Stimulated activated CD4-positive, alpha-beta T cell treated with anti-CD3 and anti-CD28 coated beads, Interleukin-2, amount 100 ng/mL, for 4 hours (primary cell): ENCODE measurements at places on chromosomes 3 and 15.

DNA sequence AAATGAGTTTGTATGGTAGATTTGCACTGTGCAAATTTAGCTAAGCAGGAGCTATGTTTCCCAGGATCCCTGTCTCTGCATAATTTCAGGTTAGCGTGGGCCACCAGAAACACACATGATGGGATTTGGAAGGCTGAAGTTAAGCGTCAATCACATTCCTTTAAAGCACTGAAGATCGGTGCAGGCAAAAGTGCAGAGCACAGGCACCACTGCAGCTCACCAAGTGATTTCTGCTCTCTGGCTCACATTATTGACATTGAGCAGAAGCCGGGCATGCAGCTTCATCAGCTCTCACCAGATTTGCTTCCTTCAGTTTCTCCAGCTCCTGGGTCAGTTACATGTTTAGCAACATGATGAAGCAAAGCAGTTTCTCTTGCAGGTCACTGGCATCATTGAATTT is 256.4 kb upstream of the TGFBR2 start:
- DNase-seq, result no peak

- no peak for DNase-seq
Measured at GRCh38 chr3:155556531-155556930, 188.3 kb downstream of the PLCH1 start.

DNA sequence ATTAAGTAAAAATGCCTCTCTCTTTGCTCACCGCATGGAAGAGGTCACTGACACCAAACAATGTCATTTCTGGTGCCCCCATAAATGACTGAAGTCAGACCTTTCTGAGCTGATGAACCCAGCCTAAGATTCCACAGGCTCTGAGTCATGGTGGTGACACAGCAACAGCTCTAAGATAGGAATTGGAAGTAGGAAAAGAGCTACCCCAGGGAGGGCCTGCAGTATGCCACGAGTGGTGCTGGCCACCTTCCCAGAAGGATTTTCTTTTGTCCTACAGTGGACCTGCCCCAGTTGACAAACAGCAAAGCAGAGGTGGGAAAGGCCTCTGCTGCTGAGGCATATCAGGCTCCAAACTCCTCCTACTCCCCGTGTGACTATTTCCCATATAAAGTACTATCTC is 208.1 kb downstream of the MINAR1 start:
- no peak for DNase-seq

DNA sequence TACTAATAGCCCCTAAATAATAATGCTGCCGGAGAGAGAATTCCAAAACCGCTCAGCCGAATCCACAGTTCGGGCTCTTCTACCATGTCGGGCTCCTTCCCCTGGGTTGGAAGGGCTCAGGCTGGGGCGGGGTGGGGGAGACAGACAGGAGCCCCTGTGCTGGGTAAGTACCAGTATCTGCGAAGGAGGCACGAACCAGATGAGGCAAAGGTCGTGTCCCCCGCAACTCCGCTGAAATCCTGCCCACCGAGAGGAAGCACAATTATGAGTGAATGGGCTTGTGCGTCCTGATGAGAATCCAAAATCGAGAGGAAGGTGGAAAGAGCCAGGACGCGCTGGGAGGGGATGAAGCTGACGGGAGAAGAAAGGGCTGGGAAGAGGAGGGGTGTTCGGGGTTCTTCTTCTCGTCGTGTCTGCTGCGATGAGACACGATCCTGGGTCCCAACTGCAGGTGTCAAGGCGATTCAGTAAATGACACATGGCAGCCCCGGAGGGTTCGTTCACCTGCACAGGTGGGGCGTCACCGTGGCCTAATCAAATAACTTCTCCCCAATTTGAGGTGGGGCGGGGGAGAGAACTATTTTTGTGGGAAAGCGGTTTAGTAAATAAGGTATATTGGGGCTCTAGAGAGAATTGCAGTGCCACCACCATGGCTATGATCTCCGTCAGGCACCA is 707 bp upstream of the FAM81A start:
- DNase-seq, result no peak

GRCh38 chr3:94972066-94972465 is 909.2 kb downstream of the NSUN3 start:
- DNase-seq, result no peak

GRCh38 chr3:59782664-59783063 is 732.8 kb upstream of the CFAP20DC start:
- DNase-seq, result no peak

GRCh38 chr15:73564255-73564654 is 68.9 kb downstream of the NPTN start:
- DNase-seq, result no peak

DNA sequence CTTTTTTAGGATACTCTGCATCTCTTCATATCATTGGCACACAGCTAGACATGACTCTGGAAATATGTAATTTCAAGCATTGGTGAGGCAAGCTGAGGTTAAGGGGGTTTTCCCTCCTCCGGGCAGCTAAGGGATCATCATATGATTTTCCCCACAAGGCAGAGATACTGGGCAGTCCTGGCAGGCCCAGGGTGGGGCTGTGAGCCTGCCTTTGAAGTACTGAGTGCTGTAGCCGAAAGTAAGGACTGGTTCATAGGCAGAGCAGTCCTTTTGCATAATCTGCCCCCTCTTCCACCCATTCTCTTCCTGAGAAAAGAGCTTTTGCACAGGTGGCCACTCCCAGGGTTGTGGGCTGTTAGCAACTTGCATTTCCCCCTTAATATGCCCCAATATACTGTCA is 168.8 kb upstream of the MANF start:
- DNase-seq, result no peak

- no peak for DNase-seq
Measured at GRCh38 chr15:39029741-39030140, 465.1 kb upstream of the RASGRP1 start.

DNA sequence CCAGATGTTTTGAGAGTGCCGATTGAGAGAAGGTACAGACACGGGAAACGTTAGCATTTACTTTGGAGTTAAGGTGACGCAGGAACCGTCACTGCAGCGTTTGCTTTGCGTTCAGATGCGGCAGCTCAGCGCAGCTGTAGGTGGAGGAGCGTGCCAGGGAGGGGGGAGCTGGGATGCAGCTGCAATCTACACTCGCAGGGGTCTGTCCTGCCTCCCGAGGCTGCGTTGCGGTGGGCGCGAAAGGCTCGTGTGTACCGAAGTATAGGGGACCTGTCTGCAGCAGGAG is 425 bp upstream of the FYTTD1 start:
- DNase-seq, result peak; percentile 31

DNA sequence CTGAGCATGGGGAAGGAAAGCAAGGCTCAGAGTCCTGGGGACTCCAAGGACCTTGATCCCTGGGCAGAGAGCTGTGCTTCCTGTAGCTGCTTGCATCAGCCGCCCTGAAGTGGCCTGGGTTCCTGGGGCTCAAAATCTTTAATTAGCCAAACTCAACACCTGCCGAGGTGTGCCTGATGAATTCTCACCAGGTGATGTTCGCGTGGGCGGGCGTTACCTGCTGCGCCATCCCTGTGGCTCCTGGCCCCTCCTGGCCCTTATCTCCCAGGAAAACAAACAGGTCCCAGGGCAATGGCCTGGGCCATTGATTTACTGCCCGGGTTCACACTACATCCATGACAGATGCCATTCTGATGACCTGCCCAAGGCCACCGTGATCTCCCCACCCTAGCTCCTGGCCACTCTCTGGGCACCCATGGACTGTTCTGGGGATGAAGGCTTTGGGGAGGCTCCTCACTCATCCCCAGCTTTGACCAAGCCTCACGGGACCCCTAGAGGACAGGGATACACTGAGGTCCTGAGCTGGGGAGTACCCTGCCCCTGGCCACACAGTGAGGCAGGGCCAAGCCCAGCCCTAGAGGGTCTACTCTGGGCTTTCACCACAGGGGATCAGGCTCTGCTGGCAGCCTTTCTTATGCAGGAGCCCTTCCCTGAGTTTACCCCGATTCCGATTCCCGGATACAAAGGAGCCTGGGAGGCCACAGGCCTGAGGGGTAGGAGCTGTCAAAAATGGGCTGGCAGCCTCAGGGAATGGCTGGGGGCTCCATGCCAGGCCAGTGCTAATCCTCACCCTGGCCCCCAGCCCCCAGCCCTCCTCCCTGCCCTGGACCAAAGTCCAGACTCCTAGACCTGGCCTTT is 5.7 kb downstream of the SLC38A3 start:
- DNase-seq, result no peak

DNA sequence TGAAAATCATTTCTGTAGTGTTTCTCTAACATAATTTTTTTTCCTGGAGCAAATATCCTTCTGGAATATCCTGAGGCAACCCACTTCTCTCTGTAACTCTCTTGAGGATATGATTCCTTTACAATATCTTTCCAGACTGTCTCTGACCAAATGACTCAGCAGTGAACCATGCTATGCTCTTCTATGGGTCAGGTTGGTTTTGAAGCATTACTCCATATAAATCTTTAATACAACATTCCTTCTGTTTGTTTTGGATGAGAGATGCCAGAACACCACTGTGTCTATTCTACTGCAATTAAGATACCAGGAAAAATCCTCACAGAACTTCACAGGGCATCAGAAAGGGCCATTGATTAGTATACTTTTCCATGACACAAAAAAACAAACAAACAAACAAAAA is 626.4 kb upstream of the ZNF385D start:
- DNase-seq, result no peak

DNA sequence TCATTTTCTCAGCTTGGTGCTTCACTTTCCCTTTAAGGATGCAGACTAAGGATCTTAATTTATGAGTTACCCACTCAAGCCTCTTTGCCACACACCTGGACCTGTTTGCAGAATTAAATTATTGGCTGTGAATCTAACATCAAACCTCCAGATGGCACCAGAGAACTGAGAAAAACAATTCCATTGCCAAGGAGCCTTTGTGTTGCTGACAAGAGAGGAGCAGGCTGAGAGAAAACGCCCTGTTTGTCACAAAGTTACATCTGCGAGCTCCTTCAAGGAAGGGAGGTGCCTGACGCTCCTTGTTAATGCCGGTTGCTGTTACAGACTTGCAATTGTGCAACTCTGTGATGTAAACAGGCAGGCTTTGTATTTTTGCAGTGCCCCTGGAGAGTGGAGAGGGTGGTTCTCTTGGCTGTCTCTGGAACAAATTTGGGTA is 36.3 kb upstream of the TMC3 start:
- no peak for DNase-seq

DNA sequence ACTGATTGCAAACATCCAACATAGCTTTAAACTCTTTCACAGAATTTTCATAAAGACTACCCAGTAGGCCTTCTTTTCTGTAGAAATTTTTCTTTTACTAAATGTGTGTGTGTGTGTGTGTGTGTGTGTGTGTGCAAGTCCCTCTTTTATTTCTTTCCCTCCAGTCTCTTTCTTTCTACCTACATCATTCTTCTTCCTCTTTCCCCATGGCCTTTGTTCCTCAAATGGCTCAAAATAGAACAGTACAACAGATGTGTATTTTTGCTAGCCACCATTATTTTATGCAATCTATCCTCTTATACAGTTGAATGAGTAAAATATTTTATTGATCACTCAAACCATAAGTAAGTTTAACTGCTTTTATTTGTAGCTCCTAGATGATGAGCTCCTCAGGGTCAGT is 76.4 kb downstream of the USF3 start:
- no peak for DNase-seq

DNA sequence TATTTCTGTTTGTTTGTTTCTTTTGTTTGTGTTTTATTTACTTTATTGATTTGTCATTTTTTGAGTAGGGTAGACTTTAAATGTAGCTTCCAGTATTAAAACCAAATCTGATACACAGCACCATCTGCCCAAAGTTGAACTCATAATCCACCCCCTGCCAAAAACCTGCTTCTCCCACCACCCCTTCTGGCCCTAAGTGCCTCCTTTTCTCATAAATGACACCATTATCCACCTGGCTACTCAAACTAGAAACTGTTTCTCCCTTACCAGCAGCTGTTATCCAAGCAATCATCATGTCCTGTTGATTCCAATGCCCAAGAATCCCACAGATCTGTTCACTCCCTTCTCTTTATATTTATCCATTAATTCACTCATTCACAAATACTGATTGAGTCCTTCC is 21.8 kb upstream of the PTX3 start:
- no peak for DNase-seq

- DNase-seq, result no peak
Measured at GRCh38 chr15:82643992-82644391, 3.2 kb downstream of the CPEB1 start.

DNA sequence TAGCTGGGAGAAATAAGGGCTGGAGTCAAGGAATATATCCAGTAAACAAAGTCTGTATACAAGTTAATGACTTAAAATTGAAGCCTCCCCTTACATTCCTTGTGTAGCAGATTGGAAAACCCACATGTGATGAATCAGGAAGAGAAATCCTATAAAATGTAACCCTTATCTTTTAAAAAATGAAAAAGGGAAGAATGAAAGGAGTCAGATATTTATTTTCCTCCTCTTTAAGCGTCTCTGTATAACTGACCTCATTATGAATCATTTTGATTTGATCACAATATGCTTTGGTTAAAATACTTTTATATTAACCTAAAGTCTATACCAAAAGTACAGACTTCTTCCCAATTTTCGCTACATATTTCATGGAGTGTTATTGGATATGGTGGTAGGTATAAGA is 316.3 kb upstream of the STAC start:
- DNase-seq, result no peak

GRCh38 chr3:35908366-35909232 is 269.3 kb downstream of the ARPP21 start:
- DNase-seq, result peak; percentile 1

DNA sequence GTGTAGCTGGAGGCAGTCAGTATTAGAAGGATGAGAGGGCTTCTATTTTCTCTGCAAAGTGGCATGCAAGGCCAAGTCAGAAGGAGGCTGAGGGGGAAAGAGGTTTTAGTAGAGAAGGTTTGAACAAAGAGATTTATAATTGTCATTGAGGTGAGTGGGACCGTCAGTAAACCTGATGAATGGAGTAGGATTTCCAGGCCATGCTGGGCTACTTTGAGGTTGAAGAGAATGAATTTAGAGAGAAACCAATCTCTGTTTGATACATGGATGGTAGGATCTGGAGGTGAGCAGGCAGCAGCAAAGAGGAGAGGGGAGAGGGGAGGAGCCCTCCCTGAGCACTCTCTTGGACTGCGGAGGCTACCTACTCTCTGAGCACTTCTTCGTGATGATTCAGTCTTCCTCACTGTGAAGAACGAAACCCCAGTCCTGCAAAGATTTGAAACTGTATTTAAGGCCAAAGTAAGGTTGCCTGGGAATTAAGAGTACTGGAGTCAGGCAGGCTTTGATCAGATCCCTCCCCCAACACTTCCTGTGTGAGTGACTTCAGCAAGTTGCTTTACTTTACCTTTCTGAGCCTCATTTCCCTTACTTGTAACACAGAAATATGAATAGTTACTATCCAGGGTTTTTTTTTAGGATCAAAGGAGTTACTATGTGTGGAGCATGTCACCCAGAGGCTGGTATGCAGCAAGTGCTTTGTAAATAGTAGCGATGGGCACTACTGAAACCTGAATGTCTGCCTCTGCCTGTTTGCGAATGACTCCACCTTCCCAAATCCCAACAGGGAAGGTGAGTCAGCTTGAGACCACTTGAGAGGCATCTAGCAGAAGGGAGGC is 75.8 kb downstream of the RPL39L start:
- DNase-seq, result no peak

- no peak for DNase-seq
Measured at GRCh38 chr15:100508641-100509300, 20.0 kb downstream of the CERS3 start.

GRCh38 chr3:174438501-174439145 is 420.5 kb upstream of the NAALADL2 start:
- DNase-seq, result no peak

GRCh38 chr15:57550640-57551039 is 41.1 kb upstream of the MYZAP start:
- no peak for DNase-seq

GRCh38 chr3:72951259-72951722 is 45.3 kb upstream of the PPP4R2 start:
- no peak for DNase-seq
